ENCODE measurements at places on chromosomes 3 and 15.
A peak's percentile ranks its signal among the peaks of the same experiment; 100 is the strongest.

GRCh38 chr3:67828486-67829010 lies 174.1 kb upstream of the SUCLG2 start:
- no peak for DNase-seq

- no peak for DNase-seq
Observed at GRCh38 chr3:181761906-181762305, 50.2 kb downstream of the SOX2 start.

DNA sequence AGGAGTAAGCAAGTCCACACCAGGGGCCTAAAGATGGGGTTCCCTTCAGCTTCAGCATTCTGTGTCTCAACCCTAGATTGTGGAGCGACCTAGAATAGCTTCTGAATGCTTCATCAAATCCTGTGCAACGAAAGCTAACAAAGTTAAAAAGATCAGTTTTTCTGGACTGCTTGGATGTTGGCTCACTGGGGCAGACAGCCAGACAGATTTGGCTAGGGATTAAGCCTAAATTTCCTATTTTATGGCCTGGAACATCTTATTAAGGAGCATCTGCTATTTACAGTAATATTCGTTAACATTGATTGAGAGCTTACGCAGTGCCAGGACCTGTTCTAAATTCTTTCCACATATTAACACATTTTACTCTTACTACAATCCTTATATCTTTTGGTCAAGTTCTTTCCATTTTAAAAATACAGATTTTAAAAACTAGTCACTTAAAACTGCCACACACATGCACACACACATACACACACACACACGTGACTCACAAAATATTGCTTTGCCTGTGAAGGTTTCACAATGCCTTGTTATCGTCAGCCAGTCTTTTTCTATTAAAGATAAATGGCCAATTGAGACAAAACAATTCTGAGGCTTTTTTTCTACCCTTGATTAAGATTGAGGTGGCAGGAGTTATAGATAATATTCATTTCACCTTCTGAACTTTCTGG lies 173.3 kb upstream of the SNTN start:
- no peak for DNase-seq

GRCh38 chr3:120348065-120348990 lies 826 bp downstream of the LRRC58 start:
- DNase-seq, result peak; percentile 9

- no peak for DNase-seq
Observed at GRCh38 chr15:76366714-76367113, 30.1 kb downstream of the ISL2 start.

DNA sequence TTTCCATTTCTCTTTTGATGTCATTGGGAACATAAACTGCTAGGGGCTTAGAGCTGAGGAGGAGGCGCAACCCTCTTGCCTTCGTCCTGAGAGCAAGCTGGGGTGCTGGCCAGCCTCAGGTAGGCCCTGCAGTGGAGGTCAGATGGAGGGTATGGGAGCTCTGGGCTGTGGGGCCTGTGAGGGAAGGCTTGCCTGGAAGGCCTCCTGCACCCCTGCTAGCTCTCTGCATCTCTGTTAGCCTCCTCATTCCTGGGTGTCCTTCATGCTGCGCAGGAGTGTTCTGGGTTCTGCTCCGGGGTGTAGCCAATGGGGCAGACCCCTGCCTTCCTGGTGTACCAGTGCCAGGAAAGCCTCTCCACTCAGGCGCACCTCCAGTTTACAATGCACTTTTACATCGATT lies 11.8 kb downstream of the GP5 start:
- DNase-seq, result no peak

DNA sequence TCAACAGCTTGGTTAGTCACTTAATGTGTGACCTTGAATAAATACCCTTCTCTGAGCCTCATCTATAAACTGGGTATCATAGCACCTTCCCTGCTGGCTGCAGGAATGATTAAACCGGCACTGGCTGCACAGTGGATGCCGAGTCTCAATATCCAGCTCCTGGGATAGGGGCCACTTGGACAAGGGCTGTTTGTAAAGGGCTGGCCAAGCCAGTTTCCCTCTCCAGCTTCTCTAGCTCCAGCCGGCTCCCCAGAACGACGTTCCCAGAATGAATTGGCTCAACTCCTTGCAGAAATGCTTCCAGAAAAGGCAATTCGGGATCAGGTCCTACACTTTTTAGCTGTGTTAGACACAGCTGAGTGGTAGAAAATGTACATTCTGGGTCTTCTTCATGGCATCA lies 58.8 kb downstream of the LSM3 start:
- no peak for DNase-seq

GRCh38 chr3:179666030-179666429 lies 13.2 kb downstream of the USP13 start:
- DNase-seq, result no peak

GRCh38 chr3:674116-674515 lies 418.7 kb upstream of the CNTN6 start:
- DNase-seq, result no peak

DNA sequence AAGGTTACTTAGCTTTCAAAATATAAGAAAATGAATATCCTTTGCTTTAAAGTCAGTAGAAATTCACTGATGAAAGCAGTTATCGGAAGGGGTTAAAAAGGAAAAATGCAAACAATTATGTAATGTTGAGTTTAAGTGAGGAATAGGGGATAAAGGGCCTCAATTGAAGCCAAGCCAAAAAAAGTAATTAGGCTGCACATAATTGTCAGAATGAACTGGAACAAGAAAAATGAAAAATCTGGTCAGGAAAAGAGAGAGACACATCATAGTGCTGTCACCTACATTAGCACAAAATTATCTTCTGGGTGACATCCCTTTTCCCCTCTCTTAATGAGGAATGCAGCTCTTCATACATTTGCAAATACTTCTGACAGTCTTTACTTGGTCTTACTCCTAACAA lies 48.8 kb upstream of the PIK3R4 start:
- no peak for DNase-seq

GRCh38 chr15:78317145-78317836 lies 17.9 kb upstream of the SKIC8 start:
- DNase-seq, result no peak

DNA sequence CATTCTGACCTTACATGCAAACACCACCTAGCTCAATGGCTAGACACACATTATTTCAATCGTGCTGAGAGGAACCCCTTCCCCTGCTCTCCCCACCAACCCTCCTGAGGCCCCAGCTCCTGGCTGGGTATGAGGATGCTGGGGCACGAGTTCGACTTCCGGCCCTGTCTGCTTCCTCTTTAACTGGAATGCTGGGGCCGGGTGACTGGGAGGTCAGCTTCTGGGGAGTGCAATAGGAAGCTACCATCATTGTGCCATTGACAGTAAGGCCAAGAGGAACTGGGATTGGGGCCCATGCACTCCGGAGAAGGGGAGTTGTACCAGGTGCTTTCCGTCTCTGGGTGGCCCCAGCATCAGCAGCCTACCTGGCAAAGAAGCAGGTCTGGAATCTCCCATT lies 15.6 kb upstream of the TLE3 start:
- DNase-seq, result no peak

GRCh38 chr15:59536553-59536952 lies 75.0 kb upstream of the GCNT3 start:
- no peak for DNase-seq

DNA sequence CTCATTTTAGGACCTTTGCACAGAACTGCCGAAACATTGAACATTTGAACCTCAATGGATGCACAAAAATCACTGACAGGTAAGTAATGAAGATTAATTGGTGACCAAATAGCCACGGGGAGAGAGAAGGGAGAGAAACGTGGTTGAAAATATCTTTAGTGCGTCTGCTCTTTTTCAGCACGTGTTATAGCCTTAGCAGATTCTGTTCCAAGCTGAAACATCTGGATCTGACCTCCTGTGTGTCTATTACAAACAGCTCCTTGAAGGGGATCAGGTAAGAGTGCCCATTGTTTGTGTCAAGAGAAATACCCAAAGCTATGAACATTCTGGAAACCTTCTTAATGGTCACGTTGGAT lies 67.1 kb downstream of the UBP1 start:
- DNase-seq, result no peak

DNA sequence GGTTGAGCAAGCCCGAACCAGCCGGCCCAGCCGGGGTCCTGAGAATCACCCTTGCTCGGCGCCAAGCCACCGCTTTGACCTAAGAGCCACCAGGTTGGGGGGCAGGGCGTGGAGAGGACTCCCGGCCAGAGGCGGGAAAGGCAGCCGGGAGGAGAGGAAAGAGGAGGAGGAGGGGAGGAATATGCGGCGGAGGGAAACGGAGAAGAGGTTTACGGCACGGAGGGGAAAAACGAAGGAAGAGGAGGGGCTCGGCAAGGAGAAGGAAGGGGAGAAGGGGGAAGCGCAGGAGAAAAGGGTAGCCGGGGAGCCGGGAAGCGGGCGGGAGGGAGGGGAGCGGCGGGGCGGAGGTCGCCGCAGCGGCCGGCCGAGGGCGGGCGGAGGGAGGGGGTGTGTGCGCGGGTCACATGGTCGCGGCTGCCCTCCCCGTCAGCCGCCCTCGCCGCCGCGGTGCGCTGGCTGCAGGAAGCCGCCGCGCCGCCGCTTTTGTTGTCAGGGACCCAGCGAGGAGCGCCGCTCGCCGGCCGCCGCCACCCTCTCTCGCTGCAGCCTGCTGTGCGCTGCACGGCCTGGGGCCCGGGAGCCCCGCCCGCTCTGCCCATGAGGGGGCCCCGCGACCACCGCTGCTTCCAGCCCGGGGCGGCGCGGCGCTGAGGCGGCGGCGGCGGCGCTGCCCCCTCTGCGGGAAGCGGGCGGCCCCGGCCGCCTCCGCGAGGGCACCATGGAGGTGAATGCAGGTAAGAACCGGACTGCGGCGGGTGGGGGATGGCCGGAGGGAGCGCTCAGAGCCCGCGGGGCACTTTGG lies at the start of gene NR1D2:
Gene NR1D2 (plus strand): TSS at position 426 of the 802 bp plus-strand sequence. CDS start 293 bp downstream, at position 719.
- peak; percentile 41 for DNase-seq

DNA sequence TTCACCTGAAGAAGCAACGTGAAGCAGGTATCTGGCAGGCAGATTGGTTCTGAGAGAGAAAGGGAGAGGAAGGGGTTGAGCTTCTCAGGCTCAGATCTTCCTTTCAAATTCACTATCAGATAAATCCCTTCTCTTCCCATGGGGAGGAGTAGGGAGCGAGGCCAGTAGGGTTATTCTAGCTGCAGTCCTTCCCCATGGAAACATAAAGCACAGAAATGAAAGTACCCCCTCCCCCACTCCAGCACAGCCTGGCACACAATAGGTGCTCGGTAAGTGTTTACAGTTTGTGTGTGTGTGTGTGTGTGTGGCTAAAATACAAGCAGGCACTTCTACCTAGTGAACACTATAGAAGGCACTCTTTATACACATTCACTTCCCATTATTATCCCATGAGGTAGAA lies 20.8 kb upstream of the VPS8 start:
- no peak for DNase-seq

- peak; percentile 7 for DNase-seq
Observed at GRCh38 chr3:42701371-42702065, 1.1 kb downstream of the HHATL start.

DNA sequence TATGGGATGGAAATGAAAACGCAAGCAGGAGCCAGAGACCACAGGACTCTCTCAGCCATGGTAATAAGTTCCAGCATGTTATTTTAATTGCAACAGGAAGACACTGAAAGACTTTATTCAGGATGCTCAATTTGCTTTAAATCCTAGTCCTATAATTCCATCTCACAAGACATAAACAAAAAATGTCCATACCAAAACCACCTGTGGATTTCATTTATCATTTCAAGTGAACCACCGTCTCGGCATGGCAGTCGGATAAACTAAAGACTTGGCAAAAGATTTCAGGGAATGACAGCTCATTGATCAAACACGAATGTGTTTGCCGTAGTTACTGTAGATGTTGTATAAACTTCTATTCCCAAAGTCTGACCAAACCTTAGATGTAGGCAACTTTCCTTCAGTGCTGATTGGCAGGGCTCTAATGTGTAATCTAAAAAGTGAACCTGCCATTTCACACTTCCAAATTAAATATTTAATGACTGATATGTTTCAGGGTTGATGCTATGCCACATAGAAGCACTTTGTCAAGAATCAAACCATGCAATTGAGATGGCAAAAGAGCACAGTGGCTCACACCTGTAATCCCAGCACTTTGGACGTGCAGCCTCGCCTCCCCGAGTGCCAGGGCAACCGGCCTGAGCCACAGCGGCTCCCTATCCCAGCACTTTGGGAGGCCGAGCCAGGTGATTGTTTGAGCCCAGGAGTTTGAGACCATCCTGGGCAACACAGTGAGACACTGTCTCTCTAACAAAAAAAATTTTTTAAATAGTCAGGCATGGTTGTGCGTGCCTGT lies 331.7 kb downstream of the MAGI1 start:
- no peak for DNase-seq

DNA sequence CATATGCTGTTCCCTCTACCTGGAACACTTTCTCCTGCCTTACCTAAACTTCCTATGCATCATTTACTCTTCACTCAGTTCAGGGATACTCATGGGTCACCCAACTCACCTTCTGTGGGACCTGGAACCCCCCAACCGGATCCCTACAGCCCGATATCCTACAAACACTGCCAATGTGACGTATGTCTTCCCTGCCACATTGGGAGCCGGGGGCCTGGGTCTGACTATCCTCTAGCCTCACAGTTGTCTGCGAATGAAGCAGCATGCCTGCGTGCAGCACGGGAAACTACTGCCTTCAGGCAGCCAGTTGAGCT lies 405 bp downstream of the NPRL2 start:
- no peak for DNase-seq

DNA sequence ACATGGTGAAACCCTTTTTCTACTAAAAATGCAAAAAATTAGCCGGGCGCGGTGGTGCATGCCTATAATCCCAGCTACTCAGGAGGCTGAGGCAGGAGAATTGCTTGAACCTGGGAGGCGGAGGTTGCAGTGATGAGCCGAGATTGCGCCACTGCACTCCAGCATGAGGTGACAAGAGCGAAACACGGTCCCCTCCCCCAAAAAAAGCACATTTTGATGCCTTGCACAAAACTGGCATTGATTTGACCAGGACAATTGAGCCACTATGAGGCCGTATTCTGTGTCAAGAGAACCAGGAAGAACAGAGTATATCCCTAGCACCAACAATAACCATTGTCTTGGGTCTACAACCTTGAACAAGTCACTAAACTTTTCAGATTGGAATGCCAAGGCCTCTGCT lies 50.6 kb downstream of the SH3BP5 start:
- DNase-seq, result no peak

DNA sequence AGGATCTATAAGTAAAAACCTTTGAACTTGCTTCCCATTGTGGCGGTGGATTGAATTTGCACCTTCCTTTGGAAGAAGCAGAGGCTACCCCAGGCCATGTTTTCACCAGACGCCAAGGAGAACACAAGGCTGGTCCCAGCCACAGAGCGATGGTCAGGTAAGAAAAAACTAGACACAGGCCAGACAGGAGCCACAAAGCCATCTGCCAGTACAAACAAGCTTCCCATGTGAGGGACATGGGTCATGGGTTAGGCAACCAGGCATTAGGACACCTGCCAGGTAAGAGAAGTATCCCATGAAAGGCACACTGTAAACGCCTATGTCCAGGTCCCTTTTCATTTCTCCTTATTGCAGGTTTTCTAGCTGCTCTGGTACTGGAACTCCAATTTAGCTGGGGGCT lies 190.2 kb downstream of the KLF13 start:
- no peak for DNase-seq

DNA sequence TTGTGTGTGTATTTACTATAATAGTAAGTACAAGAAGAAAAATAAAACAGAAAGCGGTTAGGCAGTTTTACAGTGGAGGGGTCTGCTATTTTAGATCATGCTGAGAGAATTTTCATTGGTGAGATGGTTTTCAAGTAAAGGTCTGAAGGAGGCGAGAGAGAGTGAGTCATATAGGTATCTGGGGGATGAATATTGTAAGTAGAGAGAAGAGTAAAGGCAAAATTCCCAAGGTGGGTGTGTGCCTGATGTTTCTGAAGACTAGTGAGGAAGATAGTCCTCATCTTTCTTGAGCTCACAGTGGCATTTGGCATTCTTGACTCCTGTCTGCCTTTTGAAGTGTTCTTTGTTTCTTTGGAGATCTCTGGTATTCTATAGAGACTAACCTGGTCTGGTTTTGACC lies 38.6 kb downstream of the CRYBG3 start:
- no peak for DNase-seq

GRCh38 chr3:34396288-34396687 lies 597.9 kb downstream of the PDCD6IP start:
- DNase-seq, result no peak

All from activated naive CD8-positive, alpha-beta T cell treated with anti-CD3 and anti-CD28 coated beads, Interleukin-2, amount 50 U/mL, for 16 hours (primary cell).